GM12878 (cell line): ENCODE measurements at places on chromosomes 3 and 15. TPM values are rescaled to one million over a fixed set of nuclear protein-coding genes. Genes with fewer than 3 reads are reported as not detected.

- H3K4me3 ChIP-seq = peak overlapping the region; percentile 73
- peak overlapping the region; percentile 99 for H3K27ac ChIP-seq
- H3K4me1 ChIP-seq = no peaks in the 10 kb centered on the region
- H3K36me3 ChIP-seq = no peaks in the 10 kb centered on the region
- no peaks in the 10 kb centered on the region for H3K27me3 ChIP-seq
Measured at GRCh38 chr3:100401674-100402041, 319 bp downstream of the LNP1 start.

DNA sequence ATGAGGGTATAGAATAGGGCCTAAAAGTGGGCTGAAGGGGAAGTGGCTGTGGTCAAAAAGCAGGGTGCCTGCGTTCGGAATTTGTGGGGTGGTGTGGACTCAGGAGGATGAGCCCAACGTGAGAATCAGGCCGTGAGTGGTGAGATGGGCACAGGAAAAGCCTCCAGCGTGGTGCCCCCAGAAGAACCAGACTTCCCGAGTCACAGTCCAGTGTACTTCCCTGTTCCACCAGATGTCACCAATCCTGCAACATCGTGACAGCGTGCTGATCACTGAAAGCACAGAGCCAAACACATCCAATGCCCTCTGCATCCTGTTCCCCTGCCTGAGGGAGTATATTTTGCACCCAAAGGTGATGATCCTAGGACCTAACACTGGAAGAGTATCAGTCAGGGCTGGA, 20.8 kb upstream of the ACAN start:
- no peak overlapping the region for H3K4me3 ChIP-seq
- no peak for DNase-seq
- no peak overlapping the region for H3K27ac ChIP-seq
- H3K4me1 ChIP-seq = no peaks in the 10 kb centered on the region

The LSAMP gene
- polyA plus RNA-seq = 2.1 and 3.1 TPM in 2 replicates

DNA sequence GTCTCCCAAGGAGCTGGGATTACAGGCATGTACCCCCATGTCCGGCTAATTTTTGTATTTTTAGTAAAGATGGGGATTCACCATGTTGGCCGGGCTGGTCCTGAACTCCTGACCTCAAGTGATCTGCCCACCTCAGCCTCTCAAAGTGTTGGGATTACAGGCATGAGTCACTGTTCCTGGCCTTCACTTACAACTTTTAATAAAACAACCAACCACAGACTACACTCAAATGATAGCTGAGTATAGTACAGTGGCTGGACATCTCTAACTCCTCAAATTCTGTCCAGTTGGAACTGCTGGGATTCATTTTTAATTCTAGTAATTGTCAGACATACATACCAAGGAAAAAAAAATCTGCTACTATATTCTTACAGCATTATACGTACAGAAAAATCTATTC, 71.0 kb downstream of the PBRM1 start:
- H3K4me1 ChIP-seq = no peaks in the 10 kb centered on the region
- no peak for DNase-seq
- no peaks in the 10 kb centered on the region for H3K27me3 ChIP-seq

DNA sequence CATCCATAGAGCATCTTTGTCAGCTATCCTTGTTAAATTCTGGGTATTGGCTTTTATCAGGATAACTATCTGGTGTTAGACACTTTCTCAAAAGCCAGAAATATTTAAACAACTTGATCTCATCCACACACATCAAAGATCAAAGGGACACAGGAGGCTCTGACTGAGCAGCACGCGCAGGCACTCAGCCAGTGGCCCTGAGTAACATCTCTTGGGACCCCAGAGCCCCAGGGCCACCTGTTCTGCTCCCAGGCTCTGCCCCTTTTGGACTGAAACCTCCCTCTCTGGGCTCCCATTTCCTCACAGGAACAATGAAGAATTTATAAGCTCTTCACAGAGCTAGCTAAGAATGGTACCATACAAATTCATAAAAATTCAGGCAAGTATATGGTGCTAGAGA, 16.1 kb downstream of the ATP10A start:
- H3K4me3 ChIP-seq = no peak overlapping the region
- H3K36me3 ChIP-seq = no peaks in the 10 kb centered on the region
- H3K27me3 ChIP-seq = no peaks in the 10 kb centered on the region
- DNase-seq = no peak
- H3K4me1 ChIP-seq = peaks cover 7% of the 10 kb centered on the region; the same call in 1 of the 2 replicates

The ACAA1 gene
- polyA plus RNA-seq = 58.8 and 75.1 TPM in 2 replicates

GRCh38 chr3:37974121-37975083, 16.2 kb upstream of the VILL start:
- no peak for DNase-seq
- H3K27ac ChIP-seq = no peak overlapping the region
- no peak overlapping the region for H3K4me3 ChIP-seq

The SYNPR gene
- polyA plus RNA-seq = not detected in 2 replicates
